Stimulated activated CD8-positive, alpha-beta memory T cell treated with anti-CD3 and anti-CD28 coated beads, Interleukin-7, amount 100 ng/mL, for 1 hour (primary cell): ENCODE measurements at places on chromosomes 3 and 15.
A peak's percentile ranks its signal among the peaks of the same experiment; 100 is the strongest.

DNA sequence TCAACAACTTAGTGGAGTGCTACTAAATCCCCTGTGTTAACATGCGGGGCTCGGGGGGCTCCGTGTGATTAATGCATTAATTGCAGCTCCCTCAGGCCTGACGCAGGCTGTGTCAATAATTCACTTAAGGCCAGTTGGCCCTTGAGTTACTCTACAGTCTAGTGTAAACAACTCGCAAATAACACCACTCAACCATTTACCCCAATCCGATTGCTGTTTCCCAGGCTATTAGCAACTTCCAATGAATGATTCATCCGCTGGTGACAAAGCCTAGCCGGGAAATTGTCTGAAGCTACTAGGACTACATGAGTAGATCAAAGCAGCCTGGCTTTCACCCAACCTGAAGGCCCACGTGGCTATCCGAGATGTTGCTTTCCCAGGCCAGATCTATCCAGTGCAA lies 121.3 kb upstream of the SOX14 start:
- no peak for DNase-seq

GRCh38 chr15:41894791-41895463 lies 1.1 kb upstream of the SPTBN5 start:
- DNase-seq: peak; percentile 72

DNA sequence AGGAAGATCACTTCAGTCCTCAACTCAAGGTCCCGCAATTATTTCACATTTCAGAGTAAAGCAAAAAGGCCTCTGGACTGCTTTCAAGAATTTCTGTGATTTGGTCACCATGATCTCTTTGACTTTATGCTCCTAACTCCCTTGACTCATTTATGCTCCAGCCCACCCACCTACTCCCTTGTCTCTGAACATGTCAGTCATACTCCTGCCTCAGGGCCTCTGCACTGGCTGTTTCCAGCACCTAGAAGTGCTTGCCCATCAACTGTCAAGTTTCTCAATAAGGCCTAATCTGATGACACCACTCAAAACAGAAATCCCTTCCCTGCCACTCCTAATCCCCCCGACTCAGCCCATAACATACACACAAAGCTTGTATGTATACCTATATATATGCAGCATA lies 36.1 kb upstream of the CSPG5 start:
- no peak for DNase-seq

GRCh38 chr15:42165106-42165505 lies 8.7 kb upstream of the PLA2G4F start:
- DNase-seq: no peak

GRCh38 chr15:74799856-74800558 lies 12.6 kb upstream of the LMAN1L start:
- DNase-seq: peak; percentile 74

DNA sequence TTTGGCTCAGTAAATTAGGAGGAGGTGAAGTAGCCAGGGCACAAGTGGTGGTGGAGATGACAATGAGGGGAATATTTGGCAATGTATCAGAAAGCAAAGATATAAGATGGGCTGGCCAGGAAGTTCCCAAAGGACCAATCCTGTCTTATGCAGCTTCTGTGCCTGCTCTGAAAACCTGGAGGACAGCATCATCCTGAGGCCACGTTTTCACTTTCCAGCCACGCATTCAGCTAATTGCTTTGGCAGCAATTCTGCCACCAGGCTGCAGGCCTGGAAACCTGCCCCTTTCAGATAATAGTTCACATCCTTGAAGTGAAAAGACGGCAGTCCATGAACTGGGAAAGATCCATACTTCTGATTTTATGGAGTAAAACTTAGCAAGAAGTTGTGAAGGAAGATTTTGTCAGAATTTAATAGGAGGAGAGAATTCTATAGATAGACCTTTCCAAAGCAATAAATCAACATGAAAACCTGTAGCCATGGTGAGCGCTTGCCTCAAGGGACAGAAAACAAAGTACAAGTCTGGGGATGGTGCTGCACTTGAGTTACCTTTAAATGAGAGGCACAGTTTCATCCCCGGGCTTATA lies 682.5 kb downstream of the GRM7 start:
- no peak for DNase-seq

- peak; percentile 15 for DNase-seq
These were observed 2.1 kb downstream of the ALCAM start for GRCh38 chr3:105368566-105369499.

DNA sequence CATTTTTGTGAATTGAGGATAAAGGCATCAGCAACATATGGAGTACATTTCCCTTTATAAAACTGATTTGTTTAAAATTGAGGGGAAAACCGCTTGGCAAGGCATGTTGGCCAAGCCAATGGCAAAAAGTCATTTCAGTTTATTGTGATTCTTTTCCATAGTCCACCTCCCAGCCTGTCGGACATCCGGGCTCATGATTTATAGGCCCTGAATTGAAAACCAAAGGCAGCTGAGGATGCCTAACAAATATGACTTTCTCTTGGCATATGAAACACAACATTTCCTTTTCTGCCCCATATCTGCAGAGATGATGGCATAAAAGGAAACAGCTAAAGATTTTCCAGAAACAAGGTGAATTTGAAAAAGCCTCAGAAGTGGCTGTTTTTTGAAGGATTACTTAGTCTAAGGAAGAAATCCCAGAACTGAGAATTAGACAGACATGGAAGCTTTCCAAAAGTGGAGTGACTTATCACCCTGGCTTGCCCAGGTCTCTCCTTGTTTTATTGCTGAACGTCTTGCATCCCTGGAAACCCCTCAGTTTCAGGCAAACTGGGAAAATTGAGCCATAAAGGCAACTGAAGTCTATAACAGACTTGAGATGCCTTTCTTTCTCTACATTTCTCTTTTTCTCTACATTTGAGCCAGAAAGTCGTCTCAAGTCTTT lies 74.0 kb downstream of the COL8A1 start:
- DNase-seq: no peak
